ENCODE measurements at places on chromosomes 6 and 20.

DNA sequence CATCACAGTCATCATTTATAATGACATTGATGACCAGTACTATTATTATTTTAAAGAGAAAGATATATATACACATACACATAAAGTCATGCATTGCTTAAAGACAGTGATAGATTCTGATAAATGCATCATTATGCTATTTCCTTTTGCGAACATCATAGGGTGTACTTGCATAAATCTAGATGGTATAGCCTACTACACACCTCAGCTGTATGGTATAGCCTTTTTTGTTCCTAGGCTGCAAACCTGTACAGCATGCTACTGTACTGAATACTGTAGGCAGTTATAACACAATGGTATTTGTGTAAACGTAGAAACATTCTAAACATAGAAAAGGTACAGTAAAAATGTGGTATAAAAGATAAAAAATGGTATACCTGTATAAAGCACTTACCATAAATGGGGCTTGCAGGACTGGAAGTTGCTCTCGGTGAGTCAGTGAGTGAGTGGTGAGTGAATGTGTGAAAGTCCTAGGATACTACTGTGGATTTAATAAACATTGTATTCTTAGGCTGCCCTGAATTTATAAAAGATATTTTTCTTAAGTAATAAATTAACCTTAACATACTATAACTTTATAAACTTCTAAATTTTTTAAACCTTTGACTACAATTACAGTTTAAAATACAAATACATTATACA lies 23.9 kb downstream of the QKI start:
- DNase-seq = no peak

DNA sequence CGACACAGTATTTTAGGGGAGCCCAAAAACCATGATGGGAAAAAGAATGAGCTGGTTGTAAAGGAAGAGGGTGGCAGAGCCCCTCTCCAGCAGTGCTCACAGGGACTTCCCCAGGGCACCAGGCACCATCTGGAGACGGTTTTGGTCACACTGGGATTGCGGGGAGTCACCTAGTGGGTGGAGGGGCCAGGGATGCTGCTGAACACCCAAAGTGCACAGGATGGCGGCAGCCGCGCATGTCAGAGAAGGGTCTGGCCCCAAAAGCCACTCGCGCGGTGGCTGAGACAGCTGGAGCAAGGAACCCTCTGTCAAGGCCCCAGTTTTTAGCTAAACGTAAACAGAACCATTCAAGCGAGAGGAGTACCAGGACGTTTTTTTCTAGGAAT lies 10.8 kb downstream of the CTSZ start:
- DNase-seq = no peak

GRCh38 chr6:116485559-116486184 lies 24.5 kb downstream of the CALHM6 start:
- DNase-seq = no peak

GRCh38 chr6:30720738-30721197 lies 616 bp downstream of the TUBB start:
- DNase-seq = peak; percentile 47

GRCh38 chr6:151763938-151764680 lies 43.4 kb upstream of the ESR1 start:
- no peak for DNase-seq

DNA sequence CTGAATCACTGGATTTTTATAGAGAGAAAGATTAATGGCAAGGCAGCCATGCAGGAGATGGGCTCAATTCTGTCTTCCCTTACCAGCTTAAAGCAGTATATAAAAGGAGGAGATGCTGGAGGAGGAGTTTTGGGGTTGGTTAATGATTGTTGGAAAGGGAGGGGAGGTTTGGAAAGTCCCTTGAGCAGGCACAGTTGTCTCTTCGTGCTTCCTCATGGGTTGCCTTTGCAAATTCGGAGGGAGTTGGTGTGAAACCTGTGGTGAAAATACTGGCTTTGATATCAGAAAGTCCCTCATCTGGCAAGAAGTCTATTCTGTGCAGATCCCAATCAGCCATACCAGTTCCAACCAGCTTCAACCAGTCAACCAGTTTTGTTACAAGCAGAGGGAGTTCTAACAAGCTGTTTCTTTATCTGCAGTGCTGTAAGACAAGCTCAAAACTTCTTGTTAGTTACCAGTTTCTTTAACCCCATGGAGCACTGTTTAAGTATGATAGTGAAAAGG lies 107.0 kb downstream of the HIVEP1 start:
- DNase-seq = no peak

- no peak for DNase-seq
Measured at GRCh38 chr6:74579794-74580193, 626.1 kb downstream of the COL12A1 start.

- peak; percentile 58 for DNase-seq
Measured at GRCh38 chr20:43925215-43925614, 10.6 kb downstream of the TOX2 start.

GRCh38 chr6:129416337-129416990 lies 293.5 kb downstream of the ARHGAP18 start:
- no peak for DNase-seq

DNA sequence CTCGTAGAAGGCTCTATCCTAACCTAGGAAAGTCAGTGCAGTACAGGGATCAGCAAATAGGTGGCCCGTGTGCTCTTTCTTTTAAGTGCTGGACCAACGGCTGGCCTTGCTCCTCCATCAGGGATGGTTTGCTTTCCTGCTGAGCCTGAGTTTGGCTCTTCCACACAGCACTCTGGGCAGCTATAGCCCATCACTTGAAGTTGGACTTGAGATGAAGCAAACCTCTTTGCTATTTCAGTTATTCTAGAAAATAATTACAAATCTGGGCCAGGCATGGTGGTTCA lies 66.9 kb upstream of the KCNK16 start:
- DNase-seq = no peak

- no peak for DNase-seq
Measured at GRCh38 chr6:110298411-110298810, 59.7 kb downstream of the METTL24 start.

DNA sequence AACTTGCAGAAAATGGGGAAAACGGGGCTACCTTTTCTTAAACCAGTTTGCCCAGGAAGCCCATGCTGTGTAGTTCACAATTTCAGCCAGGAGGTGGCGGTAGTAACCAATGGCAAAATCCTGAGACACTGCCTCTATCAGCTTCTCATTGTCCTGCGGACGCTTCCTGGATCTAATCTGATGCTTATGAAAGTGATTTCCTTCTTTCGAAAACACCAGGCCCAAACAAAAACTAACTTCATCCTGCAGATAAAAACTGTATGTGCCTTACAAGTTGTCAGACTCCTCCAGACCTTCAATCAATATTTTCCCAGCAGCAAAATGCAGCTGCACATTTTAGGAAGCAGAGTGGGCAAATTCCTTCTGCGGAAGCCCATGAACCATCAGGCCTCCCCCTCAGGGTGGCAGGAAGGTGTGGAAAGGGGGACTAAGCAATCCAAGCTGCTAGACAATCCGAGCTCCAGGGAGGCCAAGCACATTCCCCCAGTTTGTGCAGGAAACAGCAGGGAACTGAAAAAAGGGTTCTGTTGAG lies 88.5 kb downstream of the LY86 start:
- DNase-seq = peak; percentile 44

GRCh38 chr20:62953839-62954703 lies 1.6 kb downstream of the SLC17A9 start:
- peak; percentile 35 for DNase-seq

DNA sequence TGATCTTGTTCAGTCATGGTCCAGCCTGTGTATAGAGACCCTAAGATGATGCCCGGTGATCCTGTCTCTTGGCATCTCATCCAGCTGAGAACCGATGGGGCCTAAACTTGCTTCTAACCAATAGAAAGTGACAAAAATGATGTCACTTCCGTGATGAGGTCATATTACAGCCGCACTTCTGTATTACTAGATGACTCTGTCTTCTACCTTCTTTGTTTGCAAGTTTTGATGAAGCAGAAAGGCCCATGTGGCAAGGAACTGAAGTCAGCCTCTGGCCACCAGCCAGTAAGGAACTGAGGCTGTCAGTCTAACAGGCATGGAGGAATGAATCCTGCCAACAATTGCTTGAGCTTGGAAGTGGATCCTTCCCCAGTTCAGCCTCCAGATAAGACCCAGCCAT lies 32.8 kb upstream of the HLA-C start:
- no peak for DNase-seq

- DNase-seq = no peak
Measured at GRCh38 chr20:36307412-36308325, 1.5 kb downstream of the DLGAP4 start.

DNA sequence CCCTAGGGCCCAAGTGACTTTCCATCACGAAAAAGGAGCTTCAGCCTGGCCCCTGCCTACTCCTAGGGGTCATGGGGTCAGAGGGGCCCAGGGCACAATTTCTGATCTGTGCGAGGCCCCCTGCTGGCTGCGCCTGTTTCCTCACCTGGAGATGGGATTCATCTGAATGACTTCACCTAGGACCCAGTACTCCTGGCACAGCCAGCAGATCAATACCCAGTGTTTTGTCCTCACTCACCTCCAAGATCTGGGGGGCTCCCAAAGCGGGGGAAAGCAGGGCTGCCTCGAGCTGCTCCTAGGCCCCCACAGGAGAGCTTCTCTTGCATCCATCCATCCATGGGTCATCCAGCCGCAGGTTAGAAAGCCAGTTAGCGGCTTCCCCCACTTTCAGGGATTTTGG lies 33.8 kb downstream of the CD40 start:
- no peak for DNase-seq

GRCh38 chr6:71393471-71393870 lies 104.9 kb downstream of the OGFRL1 start:
- no peak for DNase-seq

DNA sequence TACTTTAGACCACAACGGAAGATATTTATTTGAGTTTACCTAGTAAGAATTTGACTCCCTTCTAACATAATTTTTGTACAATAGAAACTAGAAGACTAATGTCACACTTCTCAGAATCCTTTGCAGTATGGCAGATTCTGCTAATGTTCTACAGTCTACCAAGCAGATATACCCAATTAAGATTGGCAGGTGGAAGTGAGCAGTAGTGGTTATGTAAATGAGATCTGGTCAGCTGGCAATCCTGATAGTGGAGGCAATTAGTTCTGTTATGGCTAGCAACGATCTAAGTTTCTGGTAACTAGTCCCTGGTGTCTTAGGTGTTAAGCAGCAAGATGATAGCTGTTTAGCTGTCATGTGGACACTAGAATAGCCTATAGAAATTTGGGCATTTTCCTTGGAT lies 101.0 kb downstream of the CENPW start:
- DNase-seq = no peak

DNA sequence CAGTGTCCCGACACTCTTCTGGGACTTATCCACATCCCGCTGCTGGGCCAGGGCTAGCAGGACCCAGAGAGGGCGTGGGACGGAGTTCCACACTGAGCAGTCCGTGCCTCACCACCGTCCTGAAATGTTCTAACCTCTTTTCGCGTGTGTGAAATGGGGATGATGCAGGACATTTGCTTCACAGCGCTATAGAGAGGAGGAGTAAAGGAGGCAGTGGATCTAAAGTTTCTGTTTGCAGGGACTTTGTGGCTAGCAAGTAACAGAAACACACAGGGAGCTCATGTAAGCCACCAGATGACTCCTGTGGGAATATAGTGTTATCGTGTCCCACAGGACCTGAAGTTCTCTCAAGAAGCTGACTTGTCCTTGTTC lies 634 bp downstream of the ITPA start:
- DNase-seq = no peak

GRCh38 chr6:150191809-150192208 lies 49.0 kb downstream of the PPP1R14C start:
- no peak for DNase-seq

DNA sequence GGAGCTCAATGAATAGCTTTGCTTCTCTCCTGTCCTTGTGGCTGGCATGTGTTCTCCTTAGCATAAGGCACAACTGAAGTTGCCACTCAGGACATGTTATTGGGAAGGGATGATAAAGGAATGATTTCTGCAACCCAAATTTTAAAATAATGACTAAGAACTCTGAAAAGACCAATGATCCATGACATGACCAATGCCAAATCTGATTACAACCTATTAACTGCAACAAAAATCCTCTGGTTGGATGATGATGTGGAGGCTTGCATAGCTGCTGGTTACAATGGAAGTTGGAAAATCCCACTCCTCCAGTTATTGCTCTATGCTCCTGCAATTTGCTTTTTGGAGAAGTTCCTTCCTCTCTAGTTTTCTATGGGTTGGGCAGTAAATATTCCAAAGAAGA lies 63.4 kb upstream of the FBXL4 start:
- no peak for DNase-seq

- no peak for DNase-seq
Measured at GRCh38 chr6:47105469-47106178, 63.5 kb upstream of the ADGRF1 start.

GRCh38 chr6:48229841-48230240 lies 118.8 kb upstream of the PTCHD4 start:
- no peak for DNase-seq

DNA sequence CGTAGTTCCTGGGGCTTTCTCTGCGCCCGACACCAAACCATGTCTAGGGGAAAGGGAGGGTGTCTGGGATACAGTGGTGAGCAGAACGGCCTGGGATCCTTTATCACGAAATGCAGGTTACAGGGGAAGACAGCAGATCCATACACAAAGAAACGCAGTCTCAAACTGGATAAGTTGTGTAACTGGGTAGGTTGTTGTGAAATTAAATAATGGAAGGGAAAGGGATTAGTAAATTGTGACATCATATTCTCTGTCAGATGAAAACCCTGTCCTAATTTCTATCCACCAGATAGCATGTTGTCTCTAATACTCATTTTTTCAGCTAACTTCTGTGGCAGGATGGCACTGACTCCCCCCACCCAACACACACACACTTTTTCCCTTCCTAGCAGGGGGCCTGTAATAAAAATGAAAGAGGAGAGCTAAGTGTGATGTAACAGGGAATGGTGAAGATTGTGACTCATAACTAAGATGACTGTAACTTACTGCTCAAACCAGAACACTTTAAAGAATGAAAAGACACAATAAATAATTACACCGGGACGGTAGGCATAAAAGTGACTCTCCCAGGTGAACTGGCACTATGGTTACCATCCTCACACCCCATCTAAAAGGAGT lies 769 bp upstream of the TRPC4AP start:
- DNase-seq = peak; percentile 23

DNA sequence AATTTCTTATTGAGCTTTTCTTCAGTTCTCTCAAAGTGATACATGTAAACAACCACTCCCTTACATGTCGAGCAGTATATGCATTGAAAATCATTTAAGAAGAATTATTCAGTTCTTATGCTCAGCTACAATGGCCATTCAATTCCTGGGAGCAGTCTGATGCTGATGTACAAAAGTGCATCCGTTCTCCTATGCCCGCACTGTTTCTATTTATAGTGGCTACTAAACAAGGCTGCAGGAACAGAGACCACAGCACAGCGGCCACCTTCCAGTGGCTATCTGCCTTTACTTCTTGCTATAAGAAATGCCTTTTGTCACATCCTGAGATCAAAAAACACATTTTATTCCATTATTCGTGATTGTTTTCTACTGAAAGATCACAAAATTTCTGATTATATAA lies 82.2 kb downstream of the FHL5 start:
- no peak for DNase-seq

GRCh38 chr6:125057392-125058246 lies 95.4 kb downstream of the RNF217 start:
- no peak for DNase-seq

GRCh38 chr20:6884114-6884513 lies 116.6 kb downstream of the BMP2 start:
- no peak for DNase-seq

GRCh38 chr6:34543421-34543820 lies 12.7 kb downstream of the SPDEF start:
- no peak for DNase-seq

- DNase-seq = no peak
Measured at GRCh38 chr6:39225543-39225942, 3.7 kb downstream of the KCNK5 start.

All from stimulated activated CD8-positive, alpha-beta memory T cell treated with anti-CD3 and anti-CD28 coated beads, Interleukin-12 subunit alpha, Interleukin-12 subunit beta, amount 100 ng/mL, for 4 hours (primary cell).